ENCODE measurements at places on chromosomes 4 and X.

DNA sequence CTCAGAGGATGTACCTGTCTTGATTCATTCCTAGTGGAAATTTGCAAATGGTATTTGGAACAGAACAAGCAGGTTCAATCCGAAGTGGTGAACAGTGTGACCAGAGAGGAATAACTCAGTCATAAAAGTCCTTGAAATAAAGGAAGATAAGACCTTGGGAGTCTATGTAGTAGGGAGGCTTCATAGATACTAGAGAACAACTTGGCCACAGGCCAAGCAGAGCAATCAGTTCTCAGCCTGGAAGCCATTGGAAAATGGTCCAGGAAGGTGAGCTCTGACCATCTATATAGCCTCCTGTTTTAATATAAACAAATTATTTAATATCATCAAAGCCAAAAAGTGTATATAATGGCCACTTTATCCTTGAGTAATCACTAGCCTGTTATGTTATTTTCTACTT, 11.3 kb downstream of the TXK start:
- DNase-seq = no peak

GRCh38 chr4:19005211-19005610, 983.7 kb upstream of the LCORL start:
- no peak for DNase-seq

- no peak for DNase-seq
Observed at GRCh38 chrX:71321731-71322130, 20.2 kb downstream of the ITGB1BP2 start.

DNA sequence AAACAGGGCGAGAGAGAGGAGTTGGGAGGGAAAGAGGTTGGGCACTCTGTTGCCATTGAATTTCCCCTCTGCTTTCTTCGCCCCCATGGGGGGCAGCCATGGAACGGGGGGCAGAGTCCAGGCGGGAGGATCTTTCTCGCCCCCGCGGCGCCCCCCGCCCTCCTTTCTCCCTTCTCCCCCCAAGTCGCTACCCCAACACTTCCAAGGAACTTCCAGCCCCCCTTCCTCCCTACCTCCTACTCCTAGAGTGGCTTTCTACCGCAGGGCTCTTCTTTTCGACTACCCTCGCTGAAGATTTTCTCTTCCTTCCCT, 594 bp upstream of the STAG2 start:
- DNase-seq = no peak

DNA sequence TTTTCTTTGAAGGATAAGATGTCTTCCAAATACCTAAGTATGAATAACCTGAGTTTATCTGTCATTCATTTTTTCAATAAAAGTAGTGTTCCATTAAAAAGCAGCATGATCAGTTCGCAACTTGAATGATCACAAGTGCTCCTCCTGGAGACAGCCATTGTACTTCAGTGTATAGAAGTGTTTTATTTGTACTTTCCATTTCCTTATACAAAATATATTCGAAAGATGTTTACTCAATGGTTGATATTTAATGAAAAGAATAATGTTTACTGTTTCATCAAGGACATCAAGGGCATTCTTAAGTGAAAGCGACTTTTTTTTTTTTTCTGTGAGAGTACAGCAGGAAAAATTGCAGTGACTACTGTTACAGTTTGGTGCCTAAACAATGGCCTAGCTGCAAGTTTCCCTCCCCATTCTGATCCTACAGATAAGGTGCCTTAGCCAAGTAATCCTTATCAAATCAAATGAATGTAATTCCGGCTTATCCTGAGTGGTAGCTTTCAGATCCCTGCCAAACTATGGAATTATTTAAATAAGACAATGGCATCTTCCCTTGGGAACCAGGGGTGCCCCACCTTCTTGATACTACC, 69.0 kb upstream of the IL15 start:
- DNase-seq = no peak

GRCh38 chrX:69216446-69216845, 51.2 kb upstream of the PJA1 start:
- no peak for DNase-seq

GRCh38 chr4:184104419-184105101, 113.1 kb downstream of the ENPP6 start:
- DNase-seq = no peak

GRCh38 chrX:1466971-1467561, 14.4 kb upstream of the ASMTL start:
- no peak for DNase-seq

- no peak for DNase-seq
Observed at GRCh38 chrX:82756272-82756671, 751.8 kb upstream of the POU3F4 start.

- no peak for DNase-seq
Observed at GRCh38 chr4:165784672-165785071, 88.4 kb upstream of the TLL1 start.

- DNase-seq = no peak
Observed at GRCh38 chrX:54066841-54067240, 22.6 kb upstream of the PHF8 start.

DNA sequence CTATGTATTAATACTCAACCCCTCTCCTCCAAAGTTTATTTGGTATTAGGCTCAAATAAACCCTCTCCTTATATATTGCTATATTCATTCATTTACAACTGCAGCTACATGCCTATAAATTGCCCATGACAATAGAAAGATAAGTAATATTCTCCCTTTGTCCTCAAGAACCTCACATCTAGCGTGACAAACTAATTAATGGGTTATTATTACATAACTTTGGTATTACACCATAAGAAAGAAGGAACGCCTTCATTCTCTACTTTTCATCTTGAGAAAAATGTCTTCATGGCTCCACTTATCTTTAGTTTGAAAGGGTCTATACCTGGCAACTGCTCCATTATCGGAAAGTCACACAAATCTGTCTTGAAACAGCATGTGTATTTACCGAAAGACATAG, 157.7 kb upstream of the RASGEF1B start:
- DNase-seq = no peak

- DNase-seq = no peak
Observed at GRCh38 chrX:2342874-2343273, 157.9 kb downstream of the DHRSX start.

DNA sequence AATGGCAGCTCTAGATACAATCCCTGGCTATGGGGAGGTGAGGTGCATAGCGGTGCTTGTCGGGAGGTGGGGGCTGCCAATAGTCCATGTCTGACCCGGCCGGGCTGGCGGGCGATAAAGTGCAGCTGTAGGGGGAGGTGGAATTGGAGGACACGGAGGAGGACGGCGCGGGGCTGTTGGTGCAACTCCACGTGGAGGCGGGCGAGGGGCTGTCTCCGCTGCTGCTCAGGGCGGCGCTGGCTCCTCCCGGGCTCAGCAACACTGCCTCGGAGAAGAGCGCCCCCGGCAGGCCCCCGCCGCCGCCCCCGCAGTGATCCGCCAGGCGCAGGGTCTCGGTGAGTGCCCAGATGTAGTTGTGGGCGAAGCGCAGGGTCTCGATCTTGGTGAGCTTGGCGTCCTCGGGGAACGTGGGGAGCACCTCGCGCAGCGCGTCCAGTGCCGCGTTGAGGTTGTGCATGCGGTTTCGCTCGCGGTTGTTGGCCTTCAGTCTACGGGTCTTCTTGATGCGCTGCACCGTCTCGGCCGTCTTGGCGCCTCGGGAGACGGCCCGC, 1.3 kb downstream of the NEUROG2 start:
- no peak for DNase-seq

GRCh38 chr4:173013232-173013930, 155.2 kb upstream of the GALNT7 start:
- DNase-seq = peak; percentile 9

- no peak for DNase-seq
Observed at GRCh38 chrX:125744914-125745313, 421.2 kb downstream of the DCAF12L2 start.

GRCh38 chr4:29549342-29549741, 1170.8 kb upstream of the PCDH7 start:
- no peak for DNase-seq

DNA sequence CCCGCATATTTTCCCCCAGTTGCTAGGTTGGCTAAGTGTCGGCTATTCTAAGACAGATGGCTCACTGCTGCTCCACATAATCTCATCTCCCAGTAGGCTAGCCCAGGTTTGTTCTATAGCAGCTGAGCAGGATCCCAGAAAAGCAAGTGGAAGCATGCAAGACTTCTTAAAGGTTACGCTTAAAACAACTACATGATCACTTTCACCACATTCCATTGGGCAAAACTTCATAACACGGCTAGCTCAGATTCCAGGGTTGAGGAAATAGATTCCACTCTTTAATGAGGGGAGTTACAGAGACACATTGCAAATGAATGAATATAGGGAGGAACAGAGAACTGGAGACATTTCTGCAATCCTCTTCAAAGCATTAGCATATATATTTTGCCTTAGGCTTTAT, 12.9 kb upstream of the RAB33B start:
- DNase-seq = no peak

GRCh38 chr4:74045772-74046171, 7.3 kb upstream of the CXCL3 start:
- DNase-seq = no peak

- no peak for DNase-seq
Observed at GRCh38 chr4:151866592-151866918, 105.7 kb upstream of the GATB start.

DNA sequence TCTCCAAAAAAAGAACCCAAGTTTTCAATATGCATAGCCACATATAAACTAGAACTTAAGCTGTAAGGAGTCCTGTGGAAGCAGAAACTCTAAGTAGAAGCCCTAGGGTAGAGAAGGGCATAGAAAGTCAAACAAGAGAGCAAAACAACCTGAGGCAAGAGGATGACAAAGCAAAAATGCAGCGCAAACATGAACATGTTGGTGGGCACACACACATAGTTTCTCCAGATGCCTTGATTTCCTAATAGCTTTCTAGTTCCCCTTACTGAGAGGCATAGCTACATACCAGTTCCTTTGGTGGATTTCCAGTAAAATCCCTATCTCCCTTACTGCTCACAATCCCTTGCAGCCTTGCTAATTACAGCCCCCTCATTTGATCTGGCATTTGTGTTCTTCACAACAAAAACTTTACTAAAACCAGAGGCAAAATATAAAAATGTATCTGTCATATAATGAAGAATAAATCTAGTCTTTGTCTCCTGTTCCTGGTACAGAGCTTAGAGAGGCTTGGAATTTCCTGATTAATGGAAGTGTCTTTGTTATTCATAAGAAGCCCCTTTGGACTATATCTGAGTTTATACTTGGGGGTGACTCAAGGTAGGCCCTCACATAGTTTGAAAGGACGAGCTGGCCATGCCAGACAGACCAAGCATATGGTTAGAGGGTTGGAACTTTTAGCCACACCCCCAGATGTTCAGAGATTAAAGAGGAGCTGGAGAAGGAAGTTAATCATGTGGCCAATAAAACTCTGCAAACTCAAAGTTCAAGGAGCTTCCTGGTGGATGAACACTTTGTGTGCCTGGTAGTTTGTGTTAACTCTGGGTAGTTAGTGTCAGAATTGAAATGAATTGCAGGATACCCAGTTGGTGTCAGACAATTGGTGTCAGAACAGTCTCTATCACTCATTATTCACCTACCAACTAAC, 52.7 kb upstream of the ZCCHC13 start:
- no peak for DNase-seq

GRCh38 chrX:65203545-65203944, 227.3 kb upstream of the ZC4H2 start:
- DNase-seq = no peak

DNA sequence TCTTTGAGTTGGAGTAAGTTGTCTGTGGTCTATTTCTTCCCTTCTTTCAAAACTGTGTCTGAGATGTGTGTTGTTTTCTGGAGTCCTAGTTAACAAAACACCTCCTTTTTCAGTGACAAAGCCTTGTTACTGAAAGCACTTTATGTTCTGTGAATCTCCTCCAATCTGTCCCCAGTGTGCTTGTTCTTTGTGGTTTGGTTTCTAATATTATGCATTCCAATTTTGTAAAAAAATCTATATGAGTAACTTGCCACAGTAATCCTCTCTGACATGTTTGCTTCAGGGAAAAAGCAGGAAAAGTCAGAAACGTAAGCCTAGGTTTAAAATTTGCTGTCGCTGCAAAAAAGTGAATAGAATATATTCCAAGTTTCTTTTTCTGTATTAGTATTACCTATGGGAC, 12.4 kb downstream of the PRRG1 start:
- DNase-seq = no peak

- DNase-seq = no peak
Observed at GRCh38 chrX:44871114-44871645, 1.8 kb upstream of the KDM6A start.

GRCh38 chr4:124212815-124213630, 499.5 kb downstream of the ANKRD50 start:
- DNase-seq = no peak

DNA sequence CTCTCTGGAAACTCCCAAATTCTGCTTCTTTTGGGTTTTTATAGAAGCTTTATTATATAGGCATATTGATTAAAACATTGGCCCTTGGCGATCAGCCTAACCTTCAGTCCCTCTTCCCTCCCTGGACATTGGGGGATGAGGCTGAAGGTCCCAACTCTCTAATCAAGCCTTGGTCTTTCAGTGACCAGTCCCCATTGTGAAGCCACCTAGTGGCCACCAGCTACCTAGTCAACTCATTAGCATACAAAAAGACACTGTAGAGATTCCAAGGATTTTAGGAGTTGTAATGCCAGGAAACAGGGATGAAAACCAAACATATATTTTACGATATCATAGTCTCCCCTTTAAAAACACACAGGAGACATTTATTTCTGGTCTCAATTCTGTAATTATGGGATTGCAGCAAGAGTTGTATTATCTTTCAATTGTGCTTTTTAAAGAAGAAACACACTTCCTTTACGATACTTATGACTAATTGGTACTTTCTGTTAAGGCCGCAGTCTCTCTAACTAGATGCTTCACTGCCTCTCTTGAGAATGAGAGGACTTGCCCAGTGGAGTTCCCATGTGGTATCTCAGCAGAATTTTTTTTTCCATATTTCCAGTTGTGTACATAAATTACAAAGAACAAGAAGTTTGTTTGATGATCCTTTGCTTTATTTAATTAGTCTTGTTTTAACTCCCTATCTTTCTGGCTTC, 58.2 kb downstream of the WDR17 start:
- no peak for DNase-seq

DNA sequence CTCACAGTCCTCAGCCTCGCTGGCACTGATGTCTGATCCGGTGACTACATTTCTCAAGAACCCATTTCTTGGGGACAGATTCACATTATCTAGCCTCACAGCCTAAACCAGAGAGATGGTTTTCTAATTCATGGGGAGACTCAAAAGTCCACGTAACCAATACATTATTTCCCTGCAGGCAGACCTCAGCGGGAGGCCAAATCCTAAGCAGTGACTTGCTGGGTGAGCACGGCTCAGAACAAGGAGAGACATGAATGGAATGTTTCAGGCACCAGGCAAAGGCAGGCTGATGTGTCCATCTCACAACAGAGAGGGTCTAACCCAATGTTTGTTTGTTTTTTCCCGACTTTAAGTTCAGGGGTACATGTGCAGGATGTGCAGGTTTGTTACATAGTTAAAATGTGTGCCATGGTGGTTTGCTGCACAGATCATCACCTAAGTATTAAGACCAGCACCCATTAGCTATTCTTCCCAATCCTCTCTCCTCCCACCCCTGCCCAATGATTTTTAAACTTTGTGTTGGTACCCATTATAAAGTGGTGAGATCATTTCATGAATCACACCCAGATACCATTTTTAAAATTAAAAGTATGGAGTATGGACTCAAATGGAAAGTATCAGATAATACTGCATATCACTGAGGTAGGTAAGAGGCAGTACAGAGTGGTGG, 53.3 kb downstream of the SCD5 start:
- DNase-seq = no peak

GRCh38 chr4:74018116-74018515, 19.6 kb upstream of the CXCL5 start:
- DNase-seq = no peak

Measured in stimulated activated CD4-positive, alpha-beta T cell treated with anti-CD3 and anti-CD28 coated beads, Interleukin-15, amount 100 ng/mL, for 1 hour (primary cell).